ENCODE measurements at places on chromosomes 6 and 20.

DNA sequence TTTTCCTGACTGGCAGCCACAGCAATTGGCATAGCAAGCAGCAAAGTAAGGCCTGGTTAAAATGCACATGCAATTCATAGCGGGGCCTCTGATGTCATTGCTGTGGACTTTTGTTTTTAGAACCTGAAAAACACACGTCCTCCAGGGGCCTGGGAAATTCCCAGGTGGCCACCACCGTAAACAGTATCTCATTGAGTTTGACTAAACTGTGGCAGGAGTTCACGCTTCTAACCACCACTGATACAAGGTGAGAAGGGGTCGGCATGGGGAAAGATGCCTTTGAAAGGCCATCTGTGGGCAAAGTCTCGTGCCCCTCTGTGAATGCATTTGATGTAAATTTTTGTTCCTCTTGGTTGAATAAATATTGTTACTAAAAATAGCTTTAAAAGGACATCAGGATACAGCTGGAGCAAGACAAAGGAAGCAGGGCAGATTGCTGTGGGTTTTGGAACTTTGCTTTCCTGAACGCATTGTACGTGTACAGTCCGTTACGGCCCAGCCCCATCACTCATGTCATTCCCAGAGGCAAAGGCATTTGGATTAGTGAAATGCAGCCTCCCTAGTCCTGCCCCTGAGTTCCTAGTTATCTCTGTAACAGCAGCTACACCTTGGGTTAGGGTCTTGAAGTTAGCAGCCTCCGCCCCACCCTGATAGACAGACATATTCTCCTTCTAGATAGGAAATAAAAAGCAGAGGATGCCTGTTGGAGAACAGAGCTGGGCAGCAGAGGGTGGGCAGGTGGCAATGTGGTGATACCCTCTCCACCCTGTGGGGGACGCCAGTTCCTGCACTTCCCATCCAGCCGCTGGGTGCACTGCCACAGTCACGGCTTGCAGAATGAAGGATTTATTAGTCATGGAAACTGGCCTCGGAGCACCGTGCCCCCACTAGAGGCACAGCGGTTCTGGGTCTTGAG, 80.3 kb downstream of the ZDHHC14 start:
- peak; percentile 73 for DNase-seq
- H3K27me3 ChIP-seq: no peaks in the 10 kb centered on the region
- peak overlapping the region; percentile 52 for H3K27ac ChIP-seq

GRCh38 chr6:3427687-3428085, 29.2 kb downstream of the SLC22A23 start:
- no peak for DNase-seq
- no peak overlapping the region for H3K27ac ChIP-seq
- H3K4me3 ChIP-seq: peak overlapping the region; percentile 40
- peaks cover 2% of the 10 kb centered on the region for H3K4me1 ChIP-seq
- no peaks in the 10 kb centered on the region for H3K36me3 ChIP-seq

- H3K4me1 ChIP-seq: no peaks in the 10 kb centered on the region
- no peaks in the 10 kb centered on the region for H3K36me3 ChIP-seq
- peak; percentile 38 for DNase-seq
- H3K27ac ChIP-seq: no peak overlapping the region
- no peaks in the 10 kb centered on the region for H3K27me3 ChIP-seq
Observed at GRCh38 chr6:81382852-81383251, 369.6 kb downstream of the TENT5A start.

DNA sequence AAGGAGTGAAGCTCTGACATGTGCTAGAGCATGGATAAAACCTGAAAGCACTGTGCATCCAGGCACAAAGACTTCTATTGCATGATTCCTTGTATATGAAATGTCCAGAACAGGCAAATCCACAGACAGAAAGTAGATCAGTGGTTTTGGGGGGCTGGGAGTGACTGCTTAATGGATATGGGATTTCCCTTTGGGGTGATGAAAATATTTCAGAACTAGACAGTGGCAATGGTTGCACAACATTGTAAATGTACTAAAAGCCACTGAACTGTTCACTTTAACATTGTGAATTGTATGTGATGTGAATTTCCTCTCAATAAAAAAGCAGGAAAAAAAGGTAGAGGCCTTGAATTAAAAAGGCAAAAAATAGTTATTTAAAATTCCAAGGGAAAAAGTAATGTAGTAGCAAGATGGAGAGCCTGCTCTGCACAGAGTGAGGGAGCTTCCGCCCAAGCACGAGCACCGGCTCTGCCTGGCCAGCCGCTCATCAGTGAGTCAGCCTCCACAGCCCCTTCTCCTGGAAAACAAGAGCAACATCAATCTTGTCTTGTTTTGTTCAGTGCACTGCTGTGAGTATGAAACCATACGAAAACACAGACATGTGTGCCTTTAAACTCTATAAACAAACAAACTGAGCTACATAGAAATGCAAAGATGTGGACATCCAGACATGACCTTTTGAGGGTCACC, 74.6 kb upstream of the THBS2 start:
- H3K27me3 ChIP-seq: no peaks in the 10 kb centered on the region
- peaks cover 3% of the 10 kb centered on the region for H3K4me1 ChIP-seq
- no peaks in the 10 kb centered on the region for H3K36me3 ChIP-seq
- peak; percentile 23 for DNase-seq

DNA sequence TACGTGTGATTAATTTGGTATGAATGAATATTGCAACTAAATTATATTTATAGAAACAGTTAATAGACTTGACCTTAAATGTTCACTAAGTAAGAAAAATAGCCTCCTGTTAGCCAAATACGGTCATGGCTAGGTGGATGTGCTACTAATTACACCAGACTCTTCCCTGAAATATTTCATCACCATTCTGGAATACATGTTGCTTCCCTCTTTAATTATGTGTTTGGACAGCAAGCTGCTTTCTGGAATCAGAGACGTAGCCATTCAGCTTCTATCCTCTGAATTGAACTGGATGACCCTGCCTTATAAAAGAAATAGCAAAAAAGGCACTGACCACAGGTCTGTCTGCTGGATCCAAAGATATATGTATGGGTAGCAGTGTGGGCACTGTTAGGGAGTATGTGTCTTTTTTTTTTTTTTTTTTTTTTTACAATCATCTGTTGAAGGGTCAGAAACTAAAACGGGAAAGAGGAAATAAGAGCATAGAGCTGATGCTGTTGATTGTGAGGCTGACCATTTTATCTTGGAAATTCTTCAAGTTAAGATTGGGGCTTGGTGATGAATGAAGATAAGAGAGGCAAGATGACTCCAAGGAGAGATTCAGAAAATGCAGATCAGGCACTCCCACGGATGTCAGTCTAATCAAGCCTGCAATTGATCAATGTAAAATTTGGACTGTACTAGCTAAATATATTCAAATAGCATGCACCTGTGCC, 283.2 kb upstream of the HSF2 start:
- no peaks in the 10 kb centered on the region for H3K27me3 ChIP-seq
- no peak overlapping the region for H3K27ac ChIP-seq
- H3K4me1 ChIP-seq: no peaks in the 10 kb centered on the region
- DNase-seq: no peak

GRCh38 chr6:130903007-130903406, 75.8 kb downstream of the SMLR1 start:
- H3K4me1 ChIP-seq: peaks cover 4% of the 10 kb centered on the region
- peaks cover 4% of the 10 kb centered on the region for H3K36me3 ChIP-seq
- H3K27ac ChIP-seq: no peak overlapping the region
- no peak overlapping the region for H3K4me3 ChIP-seq

All from mesenchymal stem cell (in vitro differentiated cells and primary cell).